ENCODE measurements at places on chromosomes 12 and 14.

DNA sequence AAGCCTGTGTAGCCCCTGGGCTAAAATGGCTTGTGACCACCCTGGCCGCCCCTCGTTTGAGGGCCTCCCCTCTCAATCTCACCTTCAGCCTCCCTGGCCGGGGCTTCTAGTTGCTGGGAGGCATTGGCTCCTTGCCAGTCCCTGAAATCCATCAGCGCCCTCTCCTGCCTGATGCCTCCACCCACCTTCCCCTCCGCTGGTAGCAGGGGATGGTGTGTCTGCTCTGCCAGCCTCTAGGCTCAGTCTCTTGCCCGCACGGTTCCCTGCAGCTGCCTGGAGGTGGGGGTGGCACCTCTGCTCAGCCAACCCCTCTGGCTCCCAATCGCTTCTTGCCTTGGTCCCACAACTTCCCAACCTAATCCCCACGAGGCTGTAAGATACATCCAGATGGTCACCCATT, 167.9 kb downstream of the PHETA1 start:
- DNase-seq = no peak

GRCh38 chr14:54687750-54688119, 120.8 kb downstream of the SAMD4A start:
- no peak for DNase-seq

GRCh38 chr12:46214668-46215436, 54.0 kb downstream of the SLC38A1 start:
- peak; percentile 68 for DNase-seq

DNA sequence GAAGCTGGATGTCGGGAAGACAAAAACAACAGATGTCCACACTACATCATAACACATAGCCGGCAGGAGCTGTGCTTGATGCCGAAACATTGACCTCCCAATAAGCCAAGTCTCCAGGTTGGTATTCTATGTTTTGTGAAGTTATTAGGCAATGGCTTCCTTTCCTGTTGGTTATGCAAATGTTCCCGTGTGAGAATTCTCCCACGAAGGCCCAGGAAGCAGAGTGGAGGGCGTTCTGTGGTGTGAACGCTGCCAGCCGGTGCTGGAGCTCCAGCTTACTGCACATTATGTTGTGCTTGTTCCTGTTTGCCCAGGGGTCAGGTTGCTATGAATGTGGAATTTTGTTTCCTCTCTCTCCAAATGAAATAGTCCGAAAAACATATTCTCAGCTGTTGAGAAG, 156.4 kb upstream of the HMGA2 start:
- no peak for DNase-seq

GRCh38 chr12:4787965-4788364, 67.8 kb downstream of the GALNT8 start:
- DNase-seq = no peak

DNA sequence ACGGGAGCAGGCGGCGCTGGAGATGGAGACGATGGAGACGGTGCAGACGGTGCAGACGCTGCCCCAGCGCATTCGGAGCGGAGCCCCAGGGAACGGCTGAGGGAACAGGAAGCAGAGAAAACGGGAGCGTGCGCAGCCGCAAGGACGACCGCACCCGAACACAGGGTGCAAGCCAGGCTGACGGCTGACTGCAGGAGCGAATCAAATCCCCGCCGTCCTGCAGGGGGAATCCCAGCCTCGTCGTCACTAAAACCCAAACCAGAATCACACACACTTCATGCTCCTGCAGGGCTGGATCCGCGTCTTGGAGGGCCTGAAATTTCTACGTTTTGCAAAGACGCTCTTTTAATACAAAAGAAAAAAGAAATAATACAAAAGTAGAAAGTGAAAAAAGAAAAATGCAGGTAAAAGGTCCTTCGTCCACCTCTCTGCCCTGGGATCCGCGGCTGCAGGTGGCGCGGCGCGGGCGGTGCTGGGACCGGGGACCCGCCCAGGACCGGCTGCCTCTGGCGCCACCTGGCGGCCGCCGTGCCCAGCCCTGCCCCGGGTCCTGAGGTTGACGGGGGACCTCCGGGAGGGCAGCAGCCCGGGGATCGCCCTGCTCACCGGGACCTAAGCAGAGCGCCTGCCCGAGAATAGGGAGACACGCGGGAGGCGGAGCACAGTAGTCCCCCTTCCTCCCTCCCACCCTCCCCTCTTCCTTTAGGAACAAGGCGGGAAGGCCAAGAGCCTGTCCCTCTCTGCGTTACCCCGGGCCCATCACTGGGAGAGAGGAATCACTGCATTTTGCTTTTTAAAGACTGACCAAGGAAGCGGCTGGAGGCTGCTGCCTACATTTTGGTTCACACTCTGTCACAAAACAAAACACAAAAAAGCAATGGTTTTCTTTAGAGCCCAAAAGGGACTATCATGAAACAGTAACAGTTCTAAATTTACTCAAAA, 20.1 kb downstream of the STX2 start:
- peak; percentile 50 for DNase-seq

- peak; percentile 49 for DNase-seq
Measured at GRCh38 chr14:74217672-74218448, 21.4 kb upstream of the VSX2 start.

DNA sequence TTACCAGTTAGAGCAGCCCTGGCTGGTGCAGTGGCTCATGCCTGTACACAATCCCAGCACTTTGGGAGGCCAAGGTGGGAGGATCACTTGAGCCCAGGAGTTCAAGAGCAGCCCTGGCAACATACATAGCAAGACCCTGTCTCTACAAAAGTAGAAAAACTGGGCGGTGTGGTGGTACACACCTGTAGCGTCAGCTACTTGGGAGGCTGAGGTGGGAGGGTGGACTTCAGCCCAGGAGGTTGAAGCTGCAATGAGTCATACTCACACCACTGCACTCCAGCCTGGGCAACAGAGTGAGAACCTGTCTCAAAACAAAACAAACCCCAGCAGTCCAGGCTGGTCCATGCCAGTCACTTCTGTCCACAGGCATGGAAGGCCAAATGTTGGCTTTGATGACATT, 7.4 kb downstream of the COX14 start:
- no peak for DNase-seq

DNA sequence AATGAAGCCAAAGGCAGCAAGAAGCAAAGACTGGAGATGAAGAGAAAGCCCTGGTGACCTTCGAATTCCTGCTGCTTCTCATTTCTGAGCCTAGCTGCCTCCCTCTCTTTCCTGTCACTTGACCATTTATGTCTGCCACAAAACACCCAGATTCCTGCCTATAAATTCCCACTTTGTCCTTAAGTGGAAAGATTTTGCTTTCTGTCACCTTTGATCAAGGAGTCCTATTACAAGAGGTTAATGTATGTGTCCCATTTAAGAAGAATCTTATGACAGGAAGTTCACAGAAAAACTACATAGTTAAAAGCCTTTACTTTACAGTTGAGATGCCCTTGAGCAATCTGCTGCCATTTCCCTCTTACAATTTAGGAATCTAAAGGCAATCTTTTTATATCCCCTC, 155.7 kb downstream of the GALC start:
- no peak for DNase-seq

DNA sequence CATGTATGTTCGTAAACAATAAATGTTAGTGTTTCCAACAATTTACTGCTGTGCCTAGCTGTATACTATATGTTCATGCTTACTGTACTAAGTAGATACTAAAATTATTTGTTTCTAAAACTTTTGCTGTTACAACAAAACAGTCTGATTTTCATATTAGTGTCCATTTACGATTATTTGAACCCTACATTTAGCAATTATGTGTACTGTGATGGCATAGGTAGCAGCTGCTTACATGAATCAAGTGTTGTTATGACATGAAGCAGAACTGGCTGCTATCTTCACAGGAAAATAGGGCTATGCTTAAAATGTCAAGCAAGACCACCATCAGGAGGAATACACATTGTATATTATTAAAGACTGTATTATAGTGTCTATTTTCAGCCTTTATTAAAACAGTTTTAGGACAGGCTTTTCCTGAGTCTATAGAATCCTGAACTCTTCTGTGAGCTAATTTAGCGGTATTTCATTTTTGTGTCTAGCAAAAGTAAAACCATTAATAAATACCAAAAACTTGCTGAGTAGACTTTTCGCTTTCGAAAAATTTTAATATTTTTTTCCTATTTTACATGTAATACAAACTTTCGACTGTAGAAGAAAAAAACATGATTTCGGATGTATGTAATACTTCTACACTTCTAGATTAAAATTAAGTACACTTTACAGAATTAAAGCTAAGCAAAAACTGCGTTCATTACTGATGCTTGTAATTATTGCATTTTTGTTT, 1.1 kb upstream of the WDR89 start:
- no peak for DNase-seq

DNA sequence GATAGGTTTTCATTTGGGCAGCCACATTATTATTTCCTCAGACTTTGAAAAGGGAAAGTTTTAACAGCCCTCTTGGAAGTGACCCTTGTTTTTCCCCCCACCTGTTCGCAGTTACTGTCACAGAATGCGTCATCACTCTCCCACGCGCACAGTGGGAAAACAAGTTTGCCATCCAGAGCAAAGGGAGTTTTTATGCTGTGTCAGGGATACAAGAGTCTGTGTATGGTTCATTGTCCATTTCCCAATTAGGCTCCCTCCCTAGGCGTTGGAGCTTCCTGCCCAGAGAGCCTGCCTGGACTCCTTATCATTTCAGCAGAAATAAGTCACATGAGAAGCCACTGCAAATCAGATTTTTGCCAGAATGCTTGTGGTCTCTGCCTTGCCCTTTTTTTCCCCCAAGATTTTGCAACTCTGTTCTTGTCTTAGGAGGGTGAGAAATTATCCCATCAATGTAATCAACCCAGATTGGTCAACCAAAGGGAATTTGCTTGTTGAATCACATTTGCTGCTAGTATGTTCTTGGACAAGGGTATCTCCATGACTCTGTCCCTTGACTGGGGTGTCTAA, 104.1 kb downstream of the IGF1 start:
- no peak for DNase-seq

- DNase-seq = no peak
Measured at GRCh38 chr14:58501214-58501816, 73.8 kb downstream of the KIAA0586 start.

DNA sequence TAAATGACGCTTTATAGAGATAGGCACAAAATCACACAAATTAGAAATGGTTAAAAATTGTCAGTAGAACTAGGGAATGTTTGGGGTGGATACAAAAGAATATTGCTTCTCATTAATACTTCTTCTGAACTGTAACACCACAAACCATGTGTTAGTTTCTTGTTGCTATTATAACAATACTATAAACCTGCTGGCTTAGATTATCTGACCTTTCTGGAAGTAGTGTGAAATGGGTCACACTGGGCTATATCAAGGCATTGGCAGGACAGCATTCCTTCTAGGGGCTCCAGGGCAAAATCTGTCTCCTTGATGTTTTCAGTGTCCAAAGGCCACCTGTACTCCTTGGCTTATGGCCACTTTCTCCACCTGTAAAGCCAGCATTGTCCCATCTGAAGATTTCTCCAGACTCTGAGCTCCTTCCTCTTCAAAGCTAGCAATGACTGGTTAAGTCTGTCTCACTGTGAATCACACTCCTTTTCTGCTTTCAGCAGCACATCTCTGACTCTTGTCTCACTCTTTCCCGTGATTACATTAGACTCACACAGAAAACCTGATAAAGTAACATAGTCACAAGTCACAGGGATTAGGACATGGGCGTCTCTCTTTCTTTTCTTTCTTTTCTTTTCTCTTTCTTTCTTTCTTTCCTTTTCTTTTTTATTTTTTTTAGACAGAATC, 86.3 kb downstream of the SLC15A4 start:
- no peak for DNase-seq

DNA sequence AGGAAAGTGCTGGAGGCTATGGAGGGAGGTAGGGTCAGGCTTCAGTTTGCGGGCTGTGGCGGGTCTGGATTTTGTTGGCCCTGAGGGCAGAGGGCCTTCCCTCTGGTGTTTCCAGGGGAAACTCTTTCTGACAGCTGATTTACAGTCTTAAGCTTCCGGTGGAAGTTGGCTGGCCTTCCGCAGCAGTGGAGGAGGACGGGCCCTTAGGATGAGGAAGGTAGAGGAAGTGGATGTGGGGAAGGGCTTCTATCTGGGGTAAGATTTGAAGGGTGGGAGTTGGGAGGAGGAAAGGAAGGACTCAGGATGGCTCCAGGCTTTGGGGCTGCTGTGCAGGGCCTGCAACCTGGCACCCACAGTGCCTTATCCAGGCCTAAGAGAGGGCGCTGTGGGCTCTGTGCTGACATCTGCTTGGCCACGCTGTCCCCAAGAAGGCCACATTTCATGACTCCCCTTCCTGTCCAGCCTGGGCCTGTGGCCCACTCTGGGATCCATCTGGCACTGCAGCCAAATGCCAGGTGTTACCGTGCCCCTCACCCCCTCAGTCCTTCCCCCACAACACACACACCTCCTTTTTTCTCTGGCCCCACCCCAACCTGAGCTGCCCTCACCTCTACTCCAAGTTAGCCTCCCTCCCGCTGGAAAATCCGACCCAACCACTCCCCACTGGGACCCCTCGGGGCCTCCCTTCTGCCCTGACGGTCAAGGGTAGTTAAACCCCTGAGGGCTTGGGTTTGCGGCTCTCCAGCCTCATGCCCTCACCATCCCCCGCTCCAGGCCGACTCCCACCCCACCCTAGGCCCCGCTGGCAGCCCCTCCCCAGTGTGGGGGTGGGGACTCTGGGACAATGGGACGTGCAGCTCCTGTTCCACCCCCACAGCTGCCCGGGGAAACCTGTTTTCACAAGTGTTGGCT, 7.7 kb upstream of the PPP1R13B start:
- no peak for DNase-seq

- no peak for DNase-seq
Measured at GRCh38 chr12:115936997-115937916, 340.2 kb downstream of the MED13L start.

DNA sequence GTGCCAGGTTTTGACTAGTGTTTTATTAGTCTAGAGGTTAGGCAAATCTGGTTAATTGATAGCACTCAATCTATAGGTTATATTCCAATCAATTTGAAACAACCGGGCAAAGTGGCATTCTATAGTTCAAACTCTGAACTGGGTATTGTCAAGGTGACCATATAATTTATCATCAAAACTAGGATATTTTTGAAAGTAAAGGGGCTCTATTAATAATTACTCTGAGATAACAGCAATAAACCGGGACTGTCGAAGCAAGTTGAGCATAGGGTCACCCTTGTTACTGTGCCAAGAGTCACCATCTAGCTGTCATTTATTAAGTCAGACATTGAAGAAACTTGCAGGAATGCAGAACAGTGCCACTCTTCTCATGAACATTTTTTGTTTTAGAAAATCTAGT, 321.2 kb downstream of the RAD51B start:
- DNase-seq = no peak

DNA sequence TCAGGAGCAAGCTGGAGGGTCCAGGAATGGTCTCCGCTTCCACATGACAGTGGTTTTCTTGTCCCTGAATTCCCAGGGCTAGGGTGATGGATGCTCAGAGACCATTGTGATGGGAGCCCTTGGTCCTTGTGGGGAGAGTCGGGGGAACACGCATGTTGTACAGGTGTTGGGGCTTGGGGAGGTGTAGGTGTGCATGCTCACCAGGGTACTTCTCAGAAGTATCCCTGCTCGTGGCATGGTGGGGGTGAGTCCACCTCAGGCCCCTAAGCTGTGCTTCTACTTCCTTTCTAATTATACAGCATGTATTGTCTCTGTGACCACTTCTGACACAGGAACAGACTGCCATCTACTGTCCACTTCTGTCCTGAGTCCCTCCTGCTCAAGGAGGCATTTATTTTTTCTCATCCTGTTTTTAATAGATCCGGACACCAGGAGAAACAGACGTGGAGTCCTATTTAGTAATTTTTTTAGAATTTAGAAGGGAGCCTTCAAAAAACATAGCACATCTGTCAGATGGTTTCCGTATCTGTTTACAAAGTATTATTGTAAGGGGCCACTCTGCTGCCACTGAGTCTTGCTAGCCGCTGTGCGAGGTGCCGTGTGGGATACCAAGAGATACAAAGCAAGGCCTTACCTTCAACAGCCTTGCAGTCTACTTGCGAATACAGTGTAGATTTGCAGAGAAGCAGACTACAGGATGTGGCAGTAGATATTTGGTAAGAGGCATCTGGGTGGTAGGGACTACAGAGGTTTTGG, 10.5 kb downstream of the NTF3 start:
- no peak for DNase-seq

All from stimulated activated CD8-positive, alpha-beta memory T cell treated with anti-CD3 and anti-CD28 coated beads, Interleukin-4, amount 100 ng/mL, for 4 hours (primary cell).